Stimulated activated CD4-positive, alpha-beta T cell treated with anti-CD3 and anti-CD28 coated beads, Interleukin-1b, Interleukin-23, amount 100 ng/mL, for 1 hour (primary cell): ENCODE measurements at places on chromosomes 12 and 14.

DNA sequence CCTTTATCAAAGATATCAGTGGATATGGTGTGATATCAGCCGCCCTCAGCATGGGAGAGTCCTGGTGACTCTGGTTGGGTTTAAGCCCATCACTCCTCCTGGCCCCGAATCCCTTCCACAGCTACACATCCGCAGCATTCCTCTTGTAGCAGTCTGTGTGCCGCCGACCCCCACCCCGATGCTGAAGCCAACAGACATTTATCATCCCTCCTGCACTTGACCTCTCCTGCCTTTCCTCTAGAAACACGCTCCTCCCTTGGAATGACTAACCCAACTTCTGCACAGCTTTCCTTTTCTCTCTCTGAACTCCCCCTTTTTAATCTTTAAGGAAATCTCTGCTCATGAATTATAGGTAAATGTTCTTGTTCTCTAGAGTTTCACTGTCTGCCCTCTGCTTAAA lies 250.9 kb upstream of the FOXN3 start:
- no peak for DNase-seq

GRCh38 chr14:37668646-37669045 lies 73.2 kb downstream of the TTC6 start:
- DNase-seq = no peak

GRCh38 chr12:20620261-20620660 lies 74.9 kb upstream of the SLCO1C1 start:
- DNase-seq = no peak

DNA sequence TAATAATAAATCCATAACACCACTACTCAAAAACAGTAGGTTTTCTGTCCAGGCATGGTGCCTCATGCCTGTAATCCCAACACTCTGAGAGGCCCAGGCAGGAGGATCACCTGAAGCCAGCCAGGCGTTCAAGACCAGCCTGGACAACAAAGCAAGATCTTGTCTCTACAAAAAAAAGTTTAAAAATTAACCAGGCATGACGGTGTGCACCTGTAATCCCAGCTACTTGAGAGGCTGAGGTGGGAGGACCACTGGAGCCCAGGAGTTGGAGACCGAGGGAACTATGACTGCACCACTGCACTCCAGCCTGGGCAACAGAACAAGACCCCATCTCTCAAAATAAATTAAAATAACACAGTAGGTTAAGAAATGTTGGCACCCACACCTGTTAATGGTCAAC lies 44.5 kb upstream of the AP4S1 start:
- no peak for DNase-seq

- DNase-seq = no peak
Measured at GRCh38 chr12:115129727-115130126, 445.8 kb upstream of the TBX3 start.

DNA sequence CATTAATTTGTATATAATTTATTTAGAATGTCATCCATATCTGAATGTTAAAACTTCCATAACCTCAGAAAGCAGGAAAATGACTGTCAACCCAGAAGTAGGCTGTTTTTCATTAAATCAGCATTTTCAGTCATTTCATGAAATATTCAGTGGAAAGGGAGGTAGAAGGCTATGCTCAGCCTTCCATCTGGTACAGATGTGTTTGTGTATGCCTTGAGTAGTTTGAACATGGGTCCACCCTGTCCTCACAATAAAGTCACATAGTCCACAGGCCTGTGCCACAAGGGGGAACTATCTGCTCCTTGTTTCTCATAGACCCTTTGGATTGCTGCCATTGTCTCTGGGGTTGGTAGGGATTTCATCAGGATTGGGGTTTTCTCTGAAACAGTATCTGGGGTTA lies 9.1 kb downstream of the LACRT start:
- DNase-seq = no peak

DNA sequence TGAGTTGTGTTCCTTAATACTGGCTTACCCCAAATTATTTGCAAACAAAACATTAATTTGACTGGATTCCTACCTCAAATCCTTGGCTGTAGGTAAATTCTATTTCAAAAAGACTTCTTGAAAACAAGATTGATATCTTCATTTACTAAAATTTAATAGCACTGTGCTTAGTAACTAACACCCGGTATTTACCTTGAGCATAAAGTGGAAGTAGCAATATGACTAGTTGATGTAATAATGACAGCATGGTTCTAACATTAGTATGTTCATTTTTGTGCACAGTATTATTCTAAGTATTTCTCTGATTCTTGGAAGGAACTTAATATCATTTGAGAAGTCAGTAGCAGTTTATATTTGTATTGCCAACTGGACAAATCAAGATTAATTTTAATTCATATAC lies 96.8 kb downstream of the PPHLN1 start:
- DNase-seq = no peak

- DNase-seq = no peak
Measured at GRCh38 chr12:123134826-123135225, 16.1 kb downstream of the PITPNM2 start.
